MCF 10A (cell line): ENCODE measurements at places on chromosomes 13 and 19.
A peak's percentile ranks its signal among the peaks of the same experiment; 100 is the strongest.

GRCh38 chr19:43290568-43291359, 21.4 kb upstream of the PSG9 start:
- peak; percentile 22 for DNase-seq

DNA sequence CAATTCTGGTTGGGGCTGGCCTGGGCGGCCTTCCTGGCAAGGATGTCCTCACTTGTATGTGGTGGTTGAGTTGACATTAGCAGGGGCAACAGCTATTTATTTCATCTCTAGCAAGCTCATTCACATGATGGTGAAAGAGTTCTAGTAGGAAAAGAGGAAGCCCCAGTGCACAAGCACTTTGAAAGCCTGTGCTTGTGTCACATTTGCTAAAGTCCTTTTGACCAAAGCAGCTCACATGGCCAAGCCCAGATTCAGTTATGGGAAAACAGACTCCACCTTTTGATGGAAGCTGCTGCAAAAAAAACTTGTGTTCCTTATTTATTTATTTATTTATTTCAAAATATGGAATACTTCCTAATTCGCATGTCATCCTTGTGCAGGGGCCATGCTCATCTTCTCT, 17.2 kb downstream of the GTF2F2 start:
- DNase-seq: no peak

DNA sequence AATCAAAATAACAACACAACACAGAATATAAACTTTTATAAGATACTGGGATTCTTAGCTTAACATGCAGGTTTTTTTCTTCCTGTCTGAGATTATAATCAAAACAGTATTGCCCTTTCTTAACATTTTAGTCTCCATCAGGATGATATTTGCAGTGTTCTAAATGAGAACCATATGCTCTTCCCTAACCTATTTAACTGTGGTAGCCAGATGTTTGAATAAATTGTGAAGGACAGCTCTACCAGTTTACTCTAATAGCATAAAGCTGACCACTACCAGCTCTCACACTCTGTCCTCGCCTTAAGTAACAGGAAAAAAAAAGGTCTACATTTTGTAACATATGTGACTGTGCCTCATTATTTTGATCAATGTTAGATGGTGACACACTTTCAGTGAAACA, 618.7 kb upstream of the SGCG start:
- DNase-seq: no peak

DNA sequence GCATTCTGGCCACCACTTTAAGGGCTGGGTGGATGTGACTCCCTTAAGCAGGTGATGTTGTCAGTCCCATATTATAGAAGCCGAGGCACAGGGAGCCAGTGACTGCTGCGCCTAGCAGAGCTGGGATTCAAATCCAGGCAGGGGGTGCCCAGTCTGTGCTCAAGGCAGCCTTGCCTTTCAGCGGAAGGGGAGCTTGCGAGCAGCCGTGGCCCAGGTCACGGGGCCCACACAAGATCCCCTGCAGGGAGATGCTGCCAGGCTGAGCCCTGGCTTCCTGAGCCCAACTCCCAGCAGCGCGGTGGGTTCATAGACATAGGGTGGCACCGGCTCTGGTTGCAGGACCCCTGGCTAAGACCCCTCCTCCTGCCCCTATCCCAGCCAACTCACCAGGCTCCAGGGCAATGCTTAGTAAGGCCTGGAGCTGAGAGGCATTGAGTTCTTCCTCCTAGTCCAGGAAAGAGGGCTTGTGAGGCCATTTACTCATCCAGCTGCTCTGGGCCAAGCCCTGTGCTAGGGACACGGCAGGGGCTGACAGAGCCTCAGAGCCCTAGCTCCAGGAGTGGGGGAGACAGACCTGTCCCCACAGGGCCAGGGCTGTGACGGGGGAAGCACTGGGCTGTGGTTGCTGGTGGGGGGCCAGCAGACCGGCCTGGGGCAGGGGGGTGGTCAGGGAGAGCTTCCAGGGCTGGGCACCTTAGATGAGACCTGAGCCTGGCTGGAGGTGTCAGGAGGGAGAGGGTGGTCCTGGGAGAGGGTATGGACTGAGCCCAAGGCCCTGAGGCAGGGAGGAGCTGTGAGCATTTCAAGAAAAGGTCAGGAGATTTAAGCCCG, 9.6 kb downstream of the CAPN12 start:
- DNase-seq: peak; percentile 39

DNA sequence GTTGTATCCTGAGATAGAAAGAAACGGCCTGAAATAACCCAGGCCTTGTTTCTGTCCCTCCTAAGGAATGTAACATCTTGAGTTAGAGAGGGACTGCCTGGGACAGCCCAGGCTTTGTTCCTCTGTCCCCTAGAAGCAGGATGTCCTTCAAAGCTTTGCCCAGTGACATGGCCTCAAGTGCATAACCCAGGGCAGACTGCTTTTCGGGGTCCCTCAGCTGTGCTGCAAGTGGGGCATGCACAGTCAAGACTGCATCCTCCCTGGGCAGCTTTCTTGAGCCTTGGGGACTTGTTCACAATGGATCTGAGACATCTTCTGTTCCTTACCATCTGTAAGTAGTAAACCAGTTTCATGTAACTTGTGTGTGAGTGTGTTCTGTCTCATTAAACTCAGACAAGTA, 7.5 kb upstream of the EPSTI1 start:
- no peak for DNase-seq

DNA sequence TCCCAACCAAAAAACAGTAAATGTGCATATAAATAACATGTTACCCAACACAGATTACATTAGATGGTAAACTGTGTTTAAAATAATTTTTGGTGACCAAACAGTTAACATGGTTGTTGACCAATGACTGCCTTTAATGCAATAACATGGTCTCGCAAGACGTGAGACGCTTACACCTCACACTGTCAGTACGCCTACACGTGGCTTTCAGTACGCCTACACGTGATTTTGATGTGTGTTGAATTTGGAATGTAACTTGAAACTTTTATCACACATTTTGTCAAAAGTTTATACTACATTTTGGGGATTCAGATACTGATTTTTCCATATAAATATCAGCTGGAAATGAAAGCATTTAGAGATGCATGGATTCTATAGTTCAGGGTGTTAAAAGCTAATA, 32.0 kb downstream of the SLC7A9 start:
- no peak for DNase-seq

DNA sequence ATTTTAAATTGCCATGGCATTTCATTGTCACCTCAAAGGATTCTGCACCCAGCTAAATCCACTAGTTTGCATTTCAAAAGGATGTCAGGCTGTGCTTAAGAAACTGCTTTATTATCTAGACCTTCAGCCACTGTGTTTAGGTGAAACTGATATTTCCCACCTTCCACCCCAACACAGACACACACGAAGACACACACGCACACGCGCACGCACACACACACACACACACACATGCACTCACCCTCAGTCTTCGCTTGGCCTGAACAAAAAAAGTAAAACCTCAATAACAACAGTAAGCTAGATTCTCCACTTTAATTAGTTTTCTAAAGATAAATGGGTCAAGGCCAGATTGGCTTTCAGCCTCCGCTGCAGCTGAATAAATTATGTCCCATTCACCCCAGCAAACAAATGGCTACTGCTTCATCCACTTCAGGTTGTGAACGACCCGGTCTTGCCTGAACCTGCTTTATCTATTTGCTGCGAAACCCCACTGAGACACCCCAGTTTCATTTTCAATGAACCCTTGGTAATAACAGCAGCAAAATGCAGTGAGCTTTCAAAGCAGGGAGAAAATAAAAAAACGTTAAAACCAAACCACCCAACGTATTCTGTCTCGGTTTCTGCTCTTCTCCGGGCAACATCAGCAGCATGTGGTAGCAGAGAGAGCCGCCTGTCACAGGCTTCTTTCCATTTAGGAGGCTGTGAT, 166.8 kb downstream of the DCT start:
- no peak for DNase-seq

DNA sequence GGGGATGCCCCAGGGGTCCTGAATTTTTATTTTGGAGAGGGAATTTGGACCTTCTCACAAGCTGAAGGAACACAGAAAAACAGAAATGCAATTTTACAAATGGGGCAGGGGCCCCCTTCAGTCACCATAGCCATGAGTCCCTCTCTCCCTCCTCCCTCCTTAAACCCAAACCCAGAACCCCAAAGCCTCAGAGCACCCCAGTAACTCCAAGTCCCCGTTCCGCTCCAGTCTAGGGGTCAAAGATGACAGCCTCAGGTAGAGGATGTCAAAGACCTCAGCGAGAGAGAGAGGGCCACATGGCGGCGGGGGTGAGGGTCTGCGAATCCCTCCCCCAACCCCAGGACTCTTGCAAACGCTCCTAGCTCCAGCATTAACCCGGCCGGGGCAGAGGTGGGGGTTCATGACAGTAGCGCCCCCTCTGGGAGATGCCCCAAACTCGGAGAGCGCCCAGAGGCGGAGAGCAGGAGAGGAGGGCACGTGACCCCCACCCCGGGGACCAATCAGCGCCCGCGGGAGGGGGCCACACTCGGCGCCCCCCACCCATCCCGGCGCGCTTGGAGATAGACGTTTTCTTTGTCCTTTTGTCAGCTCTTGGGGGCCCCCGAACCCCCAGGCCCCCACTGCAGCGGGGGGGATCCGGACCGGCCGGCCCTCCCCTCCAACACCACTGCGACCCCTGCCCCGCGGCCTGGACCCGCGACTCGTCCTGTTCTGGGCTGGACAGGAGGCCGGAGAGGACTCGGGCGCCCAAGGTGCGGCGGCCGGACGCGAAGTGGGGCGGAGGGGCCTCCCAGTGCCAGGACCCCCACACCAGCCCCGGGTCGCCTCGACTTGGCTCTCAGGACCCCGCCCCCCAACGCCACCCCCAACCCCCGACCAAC, 20.8 kb upstream of the SEMA6B start:
- no peak for DNase-seq

DNA sequence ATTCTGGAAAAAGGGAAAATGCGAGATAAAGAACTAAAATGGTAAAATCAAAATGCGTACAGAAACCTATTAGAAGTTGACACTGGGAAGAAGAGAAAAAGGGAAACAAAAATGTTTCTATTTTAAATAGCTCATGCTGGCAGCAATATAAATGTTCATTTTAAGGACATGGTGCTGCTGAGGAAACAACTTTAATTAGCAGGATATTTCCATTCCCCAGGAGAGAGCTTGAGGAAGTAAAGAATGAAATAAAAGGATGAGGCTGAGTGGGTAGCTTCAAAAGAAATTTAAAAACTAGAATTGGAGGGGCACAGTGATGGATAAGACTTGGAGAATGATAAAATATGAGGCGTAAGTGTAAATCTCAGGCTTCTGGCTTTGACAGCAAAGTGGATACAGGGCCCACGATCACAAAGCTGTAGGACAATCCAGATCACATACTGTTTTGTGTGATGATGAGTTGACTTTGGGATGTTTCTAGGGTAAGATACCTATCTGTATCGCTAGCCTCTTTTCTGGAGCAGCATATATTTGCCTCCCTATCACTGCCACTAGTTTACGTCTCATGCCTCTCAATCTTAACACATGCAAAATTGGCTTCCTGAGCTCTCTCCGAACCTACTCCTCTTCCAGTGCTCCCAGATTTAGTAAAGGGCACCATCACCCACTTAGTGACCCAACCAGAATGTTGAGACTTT, 571.3 kb upstream of the MIR17HG start:
- no peak for DNase-seq

DNA sequence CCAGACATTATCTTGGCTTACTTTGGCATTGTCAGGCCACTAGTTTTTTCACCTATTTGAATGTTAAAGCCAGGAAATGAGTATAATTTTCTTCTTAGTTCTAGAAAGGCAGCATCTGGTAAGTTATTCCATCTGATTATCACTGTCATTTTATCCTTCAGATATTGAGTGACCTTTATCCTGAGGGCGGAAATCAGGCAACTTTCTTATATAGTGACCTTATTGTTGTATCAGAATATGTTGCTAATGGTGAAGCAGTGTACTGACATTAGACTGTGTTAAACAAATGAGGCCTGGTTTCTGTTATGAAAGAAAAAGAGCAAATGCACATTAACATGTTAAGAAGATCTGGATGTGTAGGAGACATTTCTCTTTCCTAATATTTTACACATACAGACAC, 5.4 kb upstream of the NDFIP2 start:
- DNase-seq: no peak

- DNase-seq: no peak
Observed at GRCh38 chr13:41976476-41976875, 15.6 kb upstream of the VWA8 start.

- peak; percentile 72 for DNase-seq
Observed at GRCh38 chr19:18173572-18174288, at the start of gene IFI30. IFI30 (plus strand) TSS chr19:18173813; CDS start chr19:18173842, 29 bp downstream.
